ENCODE measurements at places on chromosomes 5 and 9. TPM values are rescaled to one million over a fixed set of nuclear protein-coding genes. Genes with fewer than 3 reads are reported as not detected.

GRCh38 chr9:72665421-72665820, 144.0 kb downstream of the TMC1 start:
- DNase-seq: no peak

DNA sequence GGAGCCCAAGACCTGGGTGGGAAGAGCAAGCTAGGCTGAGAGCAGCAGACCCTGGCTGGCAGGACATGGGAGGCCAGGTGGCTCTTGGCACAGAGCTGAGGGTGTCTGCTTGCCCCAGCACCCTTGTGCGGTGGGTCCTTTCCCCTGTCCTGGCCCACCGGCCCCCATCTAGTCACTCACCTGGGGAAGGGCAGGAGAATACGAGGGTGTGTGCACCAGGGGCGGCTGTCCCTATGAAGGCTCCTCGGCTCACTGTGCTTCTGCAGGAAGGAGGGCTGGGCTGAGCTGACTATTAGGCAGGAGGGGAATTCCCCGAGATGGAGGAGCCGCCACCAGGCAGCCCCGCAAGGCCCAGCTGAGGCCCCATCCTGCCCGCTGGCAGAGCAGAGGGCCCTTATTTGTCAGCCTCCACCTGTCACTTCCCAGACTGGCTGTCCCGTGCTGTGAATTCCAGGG, 6.1 kb upstream of the TNIP1 start:
- peak; percentile 71 for DNase-seq

GRCh38 chr5:133885566-133885965, 82.9 kb downstream of the C5orf15 start:
- DNase-seq: no peak

DNA sequence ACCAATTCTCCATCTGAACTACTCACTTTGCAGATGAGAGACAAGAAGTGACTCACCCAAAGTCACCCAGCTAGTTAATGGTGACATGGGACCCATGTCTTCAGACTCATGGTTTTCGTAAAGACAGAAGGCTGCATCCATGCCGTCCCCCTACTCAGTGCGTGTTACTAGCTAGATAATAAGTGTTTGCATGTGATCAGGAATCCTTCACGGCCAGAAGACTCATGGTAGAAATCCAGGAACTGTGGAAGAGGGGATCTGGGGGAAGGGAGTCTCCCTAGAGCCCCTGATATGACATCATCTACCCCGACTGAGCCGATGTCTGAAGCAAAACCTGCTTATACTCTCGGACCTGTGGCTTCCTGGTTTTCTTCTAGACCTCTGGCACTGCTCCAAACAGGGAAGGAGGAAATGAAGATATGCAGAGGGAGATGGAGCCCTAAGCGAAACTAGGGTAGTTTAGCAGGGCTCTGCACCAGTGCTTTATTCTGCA, 3.3 kb downstream of the RNF183 start:
- peak; percentile 79 for DNase-seq

DNA sequence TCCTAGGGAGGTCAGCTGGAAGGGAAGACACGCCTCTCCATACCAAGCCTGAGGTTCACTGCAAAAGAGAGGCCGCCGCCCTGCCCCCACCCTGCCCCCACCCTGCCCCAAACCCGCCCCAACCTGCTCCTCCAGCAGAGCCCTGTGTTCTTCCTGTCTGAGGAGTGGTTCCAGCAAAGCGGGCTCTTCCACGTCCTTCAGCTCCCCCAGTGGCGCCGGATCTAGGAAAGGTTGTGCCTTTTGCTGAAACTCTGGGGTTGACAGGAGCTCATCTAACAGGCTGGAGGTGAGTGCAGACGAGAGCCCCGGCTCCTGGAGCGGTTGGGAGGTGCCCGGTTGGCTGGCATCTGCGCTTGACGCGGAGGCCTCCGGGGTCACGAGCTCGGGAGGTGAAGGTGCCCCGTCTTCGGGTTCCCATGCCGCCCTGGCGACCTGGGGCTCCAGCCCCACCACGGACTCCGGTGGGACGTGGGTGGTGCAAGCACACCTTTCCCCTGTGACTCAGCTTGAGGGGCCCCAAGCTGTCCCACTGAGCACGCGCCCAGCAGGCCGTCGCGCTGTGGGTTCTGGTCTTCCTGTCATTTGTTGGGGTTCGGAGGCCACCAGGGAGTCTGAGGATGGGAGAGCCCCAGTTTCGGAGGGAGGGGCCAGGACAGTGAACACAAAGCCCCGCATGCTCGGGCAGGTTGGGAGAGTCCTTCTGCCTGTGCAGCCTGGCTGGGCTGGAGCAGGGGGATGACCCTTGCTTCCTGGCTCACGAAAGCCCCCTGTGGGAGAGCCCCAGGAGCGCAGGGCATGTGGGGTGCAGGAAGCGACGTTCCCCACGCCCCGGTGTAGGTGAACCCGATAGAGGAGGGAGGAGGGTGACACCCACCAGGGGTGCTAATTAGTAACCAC, 1467.1 kb downstream of the FOXD4L5 start:
- peak; percentile 56 for DNase-seq

GRCh38 chr9:90847971-90848370, 46.4 kb downstream of the SYK start:
- no peak for DNase-seq

- no peak for DNase-seq
Measured at GRCh38 chr9:103183701-103184171, 188.6 kb downstream of the CYLC2 start.

DNA sequence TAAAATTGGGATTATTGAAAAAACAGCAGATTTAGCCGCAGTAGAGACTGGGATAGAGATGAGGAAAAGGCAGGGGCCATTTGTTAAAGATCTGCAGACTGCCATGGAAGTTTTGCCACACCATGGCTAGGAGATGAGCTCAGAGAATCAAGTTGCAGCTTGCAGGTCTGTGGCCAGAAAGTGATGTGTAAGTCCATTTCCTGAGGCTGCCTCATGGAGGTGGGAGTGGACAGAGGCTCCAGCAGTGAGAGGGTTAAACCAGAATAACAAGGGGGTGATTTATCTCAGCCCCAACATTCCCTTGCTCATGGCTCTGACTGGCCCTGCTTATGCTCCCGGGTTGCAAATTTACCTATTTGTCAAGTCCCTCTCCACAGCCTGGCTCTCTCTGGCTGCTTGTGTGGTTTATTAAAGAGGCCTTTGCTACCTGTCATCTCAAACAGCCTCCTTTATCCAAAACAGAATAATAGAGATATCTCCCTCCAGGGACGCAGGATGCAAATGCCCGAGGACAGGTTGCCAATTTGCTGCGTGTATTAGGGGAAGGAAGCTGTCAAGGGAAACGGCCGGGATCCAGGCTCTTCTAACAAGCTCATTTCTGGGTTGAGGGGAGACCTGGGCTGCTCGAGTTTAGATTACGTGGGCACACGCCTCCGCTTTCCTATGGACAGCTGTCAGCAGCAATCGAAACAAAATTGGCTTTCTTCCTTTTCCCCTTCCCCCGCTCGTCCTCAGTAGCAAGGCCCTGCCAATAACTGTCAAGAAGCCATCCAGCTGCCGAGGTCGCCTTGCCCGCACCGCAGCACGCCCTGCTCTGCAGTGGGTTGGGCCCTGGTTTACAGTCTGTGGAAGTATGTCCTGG, 72.8 kb upstream of the PITX1 start:
- peak; percentile 41 for DNase-seq

GRCh38 chr9:92558612-92559374, 23.0 kb upstream of the ECM2 start:
- DNase-seq: peak; percentile 68

DNA sequence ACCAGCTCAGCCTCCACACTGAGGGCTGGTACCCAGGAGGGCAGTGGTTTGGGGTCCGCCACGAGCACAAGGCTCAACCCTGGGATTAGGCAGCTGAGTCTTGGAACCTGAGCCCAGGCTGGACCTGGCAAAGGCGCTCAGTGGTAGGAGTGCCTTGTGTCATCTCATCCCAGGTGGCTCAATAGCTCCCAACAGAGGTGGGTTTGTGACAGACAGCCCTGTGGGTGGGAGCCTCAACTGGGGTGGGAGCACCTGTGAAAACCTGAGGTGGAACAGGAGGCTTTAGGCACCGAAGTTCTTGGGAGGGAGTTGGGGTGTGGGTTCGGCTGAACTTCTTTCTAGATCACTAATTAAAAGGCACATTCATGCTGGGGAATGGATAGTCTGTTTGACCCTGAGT, 35.2 kb upstream of the SMU1 start:
- DNase-seq: no peak

- DNase-seq: no peak
Measured at GRCh38 chr5:72661405-72661804, 154.2 kb upstream of the ZNF366 start.

- DNase-seq: no peak
Measured at GRCh38 chr5:59037453-59037852, 454.6 kb downstream of the RAB3C start.

- no peak for DNase-seq
Measured at GRCh38 chr5:6652025-6652424, 18.8 kb downstream of the SRD5A1 start.

- no peak for DNase-seq
Measured at GRCh38 chr9:18352711-18353110, 121.2 kb upstream of the ADAMTSL1 start.

DNA sequence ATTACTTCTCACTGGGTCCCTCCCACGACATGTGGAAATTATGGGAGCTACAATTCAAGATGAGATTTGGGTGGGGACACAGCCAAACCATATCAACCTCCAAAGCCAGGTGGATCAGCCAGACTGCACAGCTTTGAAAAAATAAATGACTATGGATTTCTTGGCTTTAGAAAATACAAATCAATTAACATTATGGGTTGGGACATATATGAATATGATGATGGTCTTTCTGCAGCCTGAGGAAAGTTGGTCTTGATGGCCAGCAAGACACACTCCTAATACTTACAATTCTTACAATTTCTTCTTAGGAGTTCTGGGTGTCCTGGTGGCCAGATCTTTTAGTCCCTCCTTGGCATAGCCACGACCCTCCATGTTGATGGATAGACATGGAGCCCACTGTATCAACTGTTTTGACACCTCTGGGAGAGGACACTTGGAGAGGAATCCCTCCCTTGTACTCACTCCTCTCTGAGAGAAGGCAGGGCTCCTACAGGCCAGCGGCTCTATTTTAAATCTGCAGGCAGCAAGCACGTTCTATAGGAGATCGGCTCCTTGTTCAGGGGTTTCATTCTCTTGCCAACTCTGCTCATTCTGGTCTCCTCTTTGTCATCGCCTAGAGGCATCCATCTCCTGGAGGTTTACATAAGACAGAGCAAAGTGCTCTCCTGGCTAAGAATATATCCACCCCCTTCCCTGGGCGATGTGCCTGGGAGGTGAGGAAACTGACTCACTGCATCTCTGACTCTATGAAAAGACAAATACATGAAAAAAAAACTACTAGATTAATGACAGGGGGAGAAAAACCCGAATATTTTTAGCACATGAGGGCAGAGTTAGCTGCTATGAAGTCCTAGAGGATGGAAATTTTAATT, 145.9 kb downstream of the CARTPT start:
- no peak for DNase-seq

- DNase-seq: no peak
Measured at GRCh38 chr5:135425641-135426040, 21.5 kb downstream of the DCANP1 start.

- DNase-seq: no peak
Measured at GRCh38 chr5:122391621-122392020, 79.6 kb downstream of the SNCAIP start.

DNA sequence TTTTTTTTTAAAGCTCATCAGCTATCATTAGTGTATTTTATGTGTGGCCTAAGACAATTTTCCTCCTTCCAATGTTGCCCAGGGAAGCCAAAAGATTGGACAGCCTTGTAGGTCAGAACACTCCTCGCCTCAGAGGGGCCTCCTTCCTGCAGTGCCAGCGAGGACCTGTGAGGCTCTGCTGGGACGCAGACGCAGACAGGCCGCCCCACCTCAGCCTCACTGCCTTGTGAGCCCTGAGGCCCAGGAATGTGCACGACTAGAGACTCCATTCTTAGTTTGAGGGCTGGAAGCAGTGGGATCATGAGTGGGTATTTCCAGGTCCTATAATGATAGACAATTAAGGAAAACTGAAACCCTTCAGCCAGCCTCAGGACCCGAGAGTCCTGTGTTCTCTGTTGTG, 85.4 kb downstream of the PJA2 start:
- DNase-seq: no peak

DNA sequence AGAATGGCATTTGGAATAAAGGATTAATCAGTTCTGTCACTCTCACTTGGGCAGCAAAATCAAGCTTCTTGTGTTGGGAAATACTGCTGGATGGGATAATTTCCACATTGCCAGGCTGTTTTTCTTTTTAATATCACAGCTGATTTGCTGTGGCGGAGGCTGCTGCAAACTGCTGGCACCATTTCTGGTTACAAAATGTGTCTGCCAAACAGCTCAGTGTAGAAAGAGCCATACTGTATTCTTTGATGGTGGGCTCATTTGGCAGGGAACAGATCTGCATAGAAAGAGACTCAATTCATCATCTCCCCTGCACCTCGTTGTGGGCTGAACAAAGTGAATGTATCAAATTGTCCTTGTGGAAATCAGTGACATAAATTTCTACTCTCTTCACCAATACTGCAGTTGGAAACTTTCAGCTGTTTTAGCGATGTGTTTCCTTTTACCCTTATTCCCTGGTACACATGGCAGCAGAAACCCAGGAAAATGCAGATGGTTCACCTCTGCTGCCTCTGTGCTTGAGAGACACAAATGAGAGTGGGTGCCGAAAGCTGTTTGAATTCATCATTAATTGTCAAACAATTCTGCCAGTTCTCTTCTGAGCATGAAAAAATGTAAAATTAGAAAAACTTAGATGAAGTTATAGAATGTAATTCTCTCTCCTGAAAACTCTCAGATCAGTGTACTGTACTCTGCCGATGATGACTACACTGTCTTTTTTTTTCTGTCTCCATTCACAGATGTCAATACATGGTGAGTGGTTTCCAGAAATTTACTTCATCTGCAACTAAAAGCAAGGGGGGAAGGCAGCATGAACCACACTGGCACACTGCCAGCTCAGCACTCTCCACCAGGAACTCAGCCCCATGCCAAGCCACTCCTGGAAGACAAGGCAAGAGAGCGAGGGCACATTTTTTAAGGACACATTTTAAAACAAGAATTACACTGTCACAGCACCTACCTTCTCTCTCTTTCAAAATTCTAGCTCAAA, 75.0 kb downstream of the HMHB1 start:
- DNase-seq: no peak

DNA sequence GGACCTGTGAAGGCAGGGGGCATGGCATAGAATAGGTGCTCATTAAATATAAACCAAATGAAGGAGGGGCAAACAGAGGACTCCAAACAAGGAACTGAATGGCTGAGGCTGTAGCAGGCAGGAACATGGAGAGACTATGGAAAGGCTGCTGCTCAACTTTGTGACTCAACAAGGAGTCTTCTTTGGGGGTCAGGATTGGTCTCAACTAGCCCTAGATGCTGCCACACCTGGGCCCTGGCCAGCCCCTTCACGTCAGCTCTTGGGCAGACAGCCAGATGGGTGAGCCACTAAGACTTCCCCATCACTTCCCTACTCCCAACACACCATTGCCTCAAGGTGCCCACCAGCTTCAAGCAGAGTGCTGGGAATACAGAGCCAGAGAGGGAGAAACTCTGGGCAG, 11.0 kb downstream of the RPP25L start:
- DNase-seq: no peak

GRCh38 chr5:9059920-9060691, 485.8 kb downstream of the SEMA5A start:
- no peak for DNase-seq

DBN1 gene
- 18.8 TPM for total RNA-seq

KCNV2 gene
- not detected for total RNA-seq

PCDHGA2 gene
- 0.22 TPM for total RNA-seq

FBN2 gene
- total RNA-seq: 1.9 TPM

SPATA31C2 gene
- total RNA-seq: not detected

CDX1 gene
- total RNA-seq: 498 TPM

LVRN gene
- total RNA-seq: 0.90 TPM

IGFBPL1 gene
- 1.3 TPM for total RNA-seq

LCN1 gene
- total RNA-seq: not detected

KCNN2 gene
- 0.69 TPM for total RNA-seq

TMEM171 gene
- 121 TPM for total RNA-seq

LEAP2 gene
- total RNA-seq: 7.7 TPM

CDH10 gene
- total RNA-seq: 0.13 TPM

Measured in colonic mucosa (tissue), 4 donors.